ENCODE measurements at places on chromosomes 7 and 10.

- DNase-seq, result no peak
Measured at GRCh38 chr10:132387764-132388210, 9.2 kb upstream of the PWWP2B start.

DNA sequence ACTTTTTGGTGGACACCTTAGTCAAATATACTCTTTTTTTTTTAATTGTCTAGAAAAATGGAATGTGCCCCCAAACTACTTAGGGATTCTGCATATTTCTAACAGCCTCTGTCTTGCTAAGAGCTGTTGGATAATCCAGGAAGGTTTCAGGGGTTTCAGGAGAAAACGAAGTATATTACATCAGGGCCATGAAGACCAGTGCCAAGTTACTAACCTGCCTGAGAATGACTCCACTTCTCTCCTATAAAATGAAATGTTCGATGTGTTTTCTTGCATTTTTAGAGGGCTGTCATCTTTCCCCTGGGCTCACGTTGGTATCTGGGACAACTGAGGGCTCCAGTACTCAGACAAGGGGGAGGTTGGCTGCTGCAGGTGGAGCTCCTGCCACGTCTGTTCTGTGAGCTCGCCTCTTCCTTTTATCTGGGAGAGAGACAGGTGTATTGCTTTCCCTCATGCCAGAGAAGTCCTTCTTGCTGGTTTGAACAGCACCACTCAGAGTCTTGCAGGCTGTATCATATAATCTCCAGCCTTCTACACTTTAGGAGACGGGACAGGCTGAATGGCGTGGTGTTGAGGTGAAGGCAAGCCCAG, 71.3 kb downstream of the CAMK1D start:
- no peak for DNase-seq

DNA sequence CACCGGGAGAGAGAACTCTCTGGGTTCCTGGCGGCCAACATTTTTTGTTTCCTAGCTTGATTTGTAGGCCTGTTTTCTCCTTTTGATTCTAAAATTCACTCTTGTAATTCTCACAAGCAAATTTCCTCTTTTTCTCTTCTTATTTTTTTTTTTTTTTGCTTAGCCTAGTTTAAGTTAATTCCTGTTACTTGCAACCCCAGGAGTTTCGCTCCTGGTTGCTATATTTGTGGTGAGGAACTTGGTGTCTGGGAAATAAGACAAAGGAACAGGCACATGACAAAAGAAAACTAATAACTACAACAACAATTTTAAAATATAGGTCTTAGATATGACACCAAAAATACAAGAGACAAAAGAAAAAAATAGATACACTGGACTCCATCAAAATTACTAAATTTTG, 6.7 kb downstream of the AOAH start:
- DNase-seq, result no peak

- no peak for DNase-seq
Measured at GRCh38 chr10:1434912-1435692, 302.2 kb downstream of the ADARB2 start.

DNA sequence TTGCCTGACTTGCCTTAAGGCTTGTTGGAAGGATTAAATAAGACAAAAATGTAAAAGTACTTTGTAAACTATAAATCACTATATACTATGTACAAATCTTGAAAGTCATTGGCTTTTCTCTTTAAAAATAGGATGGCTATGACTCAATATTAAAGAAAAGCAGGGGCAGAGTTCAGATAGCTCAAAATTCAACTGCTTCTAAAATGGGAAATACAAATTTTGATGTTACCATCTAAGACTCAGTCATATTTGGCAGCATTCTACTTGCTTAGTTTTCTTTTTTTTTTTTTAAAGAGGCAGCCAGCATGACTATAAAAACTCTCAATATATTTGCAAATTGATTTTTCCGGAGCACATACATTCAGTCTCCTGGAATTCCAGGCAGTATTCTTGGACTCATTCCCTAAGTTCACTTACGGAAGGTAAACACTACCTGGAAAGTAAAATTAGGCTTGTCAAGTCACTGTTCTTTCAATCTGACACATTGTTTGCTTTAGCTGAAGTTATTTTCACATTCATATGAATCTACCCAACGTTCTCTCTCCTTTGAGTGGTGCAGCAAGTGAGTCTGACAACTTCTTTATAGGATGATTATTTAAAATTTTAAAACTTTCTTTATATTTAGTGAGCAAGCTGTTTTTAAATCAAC, 133.8 kb upstream of the CCDC6 start:
- DNase-seq, result no peak

GRCh38 chr7:157893535-157894044, 556.8 kb downstream of the DNAJB6 start:
- no peak for DNase-seq

DNA sequence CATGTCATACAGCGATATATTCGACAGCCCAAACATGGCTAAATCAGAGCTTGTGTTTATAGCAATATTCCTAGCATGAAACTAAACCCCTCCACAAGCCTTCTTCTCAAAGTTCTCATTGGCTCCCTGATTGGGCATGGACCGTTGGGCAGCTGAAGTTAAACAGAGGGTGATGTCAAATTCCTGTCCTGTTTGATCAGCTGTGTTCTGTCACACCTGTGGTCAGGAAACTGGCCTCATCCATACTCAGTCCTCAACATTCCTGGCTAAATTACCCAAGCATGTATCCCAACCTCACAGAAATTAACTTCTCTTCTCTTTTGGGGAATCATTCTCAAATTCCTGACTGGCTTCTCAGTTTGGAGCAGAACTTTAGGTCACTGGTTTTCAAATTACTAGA, 107.9 kb downstream of the ODAD2 start:
- DNase-seq, result no peak

GRCh38 chr7:4144811-4145510, 537.1 kb upstream of the FOXK1 start:
- no peak for DNase-seq

DNA sequence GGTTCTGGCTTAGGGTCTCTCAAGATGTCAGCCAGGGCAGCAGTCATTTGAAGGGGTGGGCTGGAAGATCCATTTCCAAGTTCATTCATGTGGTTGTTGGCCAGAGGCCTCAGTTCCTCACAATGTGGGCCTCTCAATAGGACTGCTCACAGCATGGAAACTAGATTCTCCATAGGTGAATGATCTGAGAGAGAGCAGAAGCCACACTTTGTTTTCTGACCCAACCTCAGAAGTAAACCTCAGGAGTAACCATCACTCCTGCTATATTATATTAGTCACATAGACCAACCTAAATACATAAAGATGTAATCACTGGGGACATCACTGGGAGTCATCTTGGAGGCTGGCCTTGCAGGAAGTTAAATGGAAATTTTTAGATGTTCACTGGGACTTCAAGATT, 42.2 kb downstream of the GBF1 start:
- no peak for DNase-seq

DNA sequence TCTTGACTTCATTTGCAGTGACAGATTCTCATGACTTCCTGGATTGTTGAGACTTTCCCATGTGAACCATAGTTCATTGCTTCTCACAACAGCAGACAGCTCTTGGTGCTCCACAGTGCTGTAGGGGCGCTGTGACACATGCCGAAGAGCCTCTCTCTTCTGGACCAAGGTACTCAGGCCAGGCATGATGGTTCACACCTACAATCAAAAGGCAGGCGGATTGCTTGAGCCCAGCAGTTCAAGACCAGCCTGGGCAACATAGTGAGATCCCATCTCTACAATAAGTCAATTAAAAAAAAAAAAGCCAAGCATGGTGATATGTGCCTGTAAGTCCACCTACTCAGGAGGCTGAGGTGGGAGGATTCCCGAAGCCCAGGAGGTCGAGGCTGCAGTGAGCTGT, 354.5 kb downstream of the GALNT17 start:
- DNase-seq, result no peak

DNA sequence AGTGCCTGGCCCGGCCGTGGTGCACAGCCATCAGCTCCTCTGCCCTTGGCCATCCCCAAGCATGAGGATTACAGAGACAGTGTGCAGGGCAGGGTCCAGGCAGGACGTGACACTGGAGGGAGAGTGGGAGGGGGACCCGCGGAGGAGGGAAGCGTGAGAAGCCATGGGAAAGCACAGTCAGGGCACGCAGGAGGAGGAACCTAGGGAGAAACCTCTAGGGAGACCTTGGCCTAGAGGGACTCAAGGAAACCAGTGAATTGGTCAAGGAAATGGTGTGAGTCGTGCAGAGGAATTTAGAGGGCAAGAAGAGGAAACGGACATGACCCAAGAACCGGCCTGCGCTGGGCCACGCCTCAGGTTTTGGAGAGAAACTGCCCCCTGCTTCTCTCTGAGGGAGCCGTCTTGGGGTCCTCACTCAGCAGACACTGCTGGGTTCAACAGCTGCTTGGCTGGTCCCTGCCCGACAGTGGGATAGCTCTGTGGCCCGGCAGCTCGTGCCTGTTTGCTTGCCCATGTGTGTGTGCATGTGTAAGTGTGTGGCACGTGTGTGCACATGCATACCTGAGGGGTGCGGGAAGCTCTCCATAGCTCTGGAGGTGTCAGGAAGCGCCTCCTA, 3.2 kb downstream of the OPN4 start:
- peak; percentile 3 for DNase-seq

DNA sequence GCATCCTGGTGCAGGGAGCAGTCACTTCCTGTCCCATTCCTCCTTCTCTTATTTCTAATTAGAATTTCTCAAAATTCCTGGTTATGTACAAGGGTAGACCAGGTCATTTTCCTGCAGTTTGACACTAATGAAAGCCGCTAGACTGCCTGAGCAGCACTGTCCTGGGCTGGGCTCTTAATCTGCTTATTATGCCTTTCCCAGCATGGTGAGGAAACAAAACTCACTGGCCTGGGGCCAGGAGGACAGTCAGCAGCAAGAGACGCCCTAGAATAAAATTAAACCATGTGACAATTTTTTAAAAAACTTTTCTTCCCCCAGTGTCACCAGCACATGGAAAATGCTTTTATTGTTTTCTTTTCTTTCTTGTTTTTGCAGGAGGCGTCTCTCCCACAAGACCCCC, 647.5 kb downstream of the TYW1 start:
- no peak for DNase-seq

DNA sequence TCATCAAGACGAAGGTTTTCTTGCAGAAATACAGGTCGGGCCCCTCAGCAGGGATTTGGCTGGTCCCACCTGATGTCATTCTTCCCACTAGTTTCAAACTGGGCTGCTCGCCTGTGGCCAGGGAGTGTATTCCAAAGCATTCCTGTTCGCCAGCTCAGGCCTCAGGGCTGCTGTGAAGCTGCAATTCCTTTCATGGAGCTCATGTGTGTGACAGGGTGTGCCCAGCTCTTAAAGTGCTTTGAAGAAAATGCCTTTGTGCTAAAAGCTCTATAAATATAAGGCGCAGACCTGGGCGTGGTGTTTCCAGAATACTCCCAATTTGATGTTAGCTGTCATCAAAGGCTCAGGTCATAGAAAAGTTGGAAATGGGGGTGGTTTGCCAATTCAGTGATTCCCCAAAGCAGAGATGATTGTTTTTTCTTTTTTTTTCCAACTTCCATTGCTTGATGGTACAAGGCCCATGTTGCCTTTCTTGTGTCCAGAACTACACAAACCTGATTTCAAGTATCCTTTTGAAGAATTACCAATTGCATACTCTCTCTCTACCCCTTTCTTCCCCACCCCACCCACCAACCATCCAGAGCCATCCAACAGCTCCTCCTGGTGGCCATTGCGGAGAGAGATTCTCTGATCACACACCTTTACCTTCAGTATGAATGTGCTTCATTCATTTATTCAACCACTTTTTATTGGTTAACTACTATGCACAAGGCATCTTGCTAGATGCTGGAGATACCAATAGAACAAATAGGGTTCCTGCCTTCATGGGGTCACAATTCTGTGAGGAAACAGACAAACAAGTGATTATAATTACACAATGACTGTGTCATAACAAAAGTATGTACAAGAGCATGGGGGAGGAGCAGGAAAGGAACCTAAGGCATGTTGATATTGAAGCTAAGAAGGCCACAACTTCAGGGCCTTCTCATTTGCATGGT, 297.3 kb upstream of the LYZL1 start:
- DNase-seq, result peak; percentile 12

DNA sequence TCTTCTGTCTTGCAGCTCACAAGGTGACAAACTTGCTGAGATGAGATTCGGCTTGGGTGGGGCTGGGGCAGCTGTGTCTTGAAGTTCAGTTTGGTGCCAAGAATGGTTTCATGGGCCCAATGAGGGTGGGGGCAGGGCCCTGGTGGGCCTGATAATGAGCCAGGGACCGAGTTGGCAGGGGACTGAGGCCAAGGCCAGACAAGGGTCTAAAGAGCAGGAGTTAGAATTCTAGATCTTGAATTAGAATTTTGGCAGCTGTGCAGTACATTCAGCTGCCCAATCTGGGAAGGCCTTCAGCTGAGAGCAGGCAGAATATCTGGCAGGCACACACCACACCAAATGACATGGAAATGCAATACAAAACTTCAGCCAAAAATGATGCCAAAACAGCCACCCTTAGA, 1.5 kb upstream of the JAZF1 start:
- peak; percentile 17 for DNase-seq
